ENCODE measurements at places on chromosomes 6 and 20.

DNA sequence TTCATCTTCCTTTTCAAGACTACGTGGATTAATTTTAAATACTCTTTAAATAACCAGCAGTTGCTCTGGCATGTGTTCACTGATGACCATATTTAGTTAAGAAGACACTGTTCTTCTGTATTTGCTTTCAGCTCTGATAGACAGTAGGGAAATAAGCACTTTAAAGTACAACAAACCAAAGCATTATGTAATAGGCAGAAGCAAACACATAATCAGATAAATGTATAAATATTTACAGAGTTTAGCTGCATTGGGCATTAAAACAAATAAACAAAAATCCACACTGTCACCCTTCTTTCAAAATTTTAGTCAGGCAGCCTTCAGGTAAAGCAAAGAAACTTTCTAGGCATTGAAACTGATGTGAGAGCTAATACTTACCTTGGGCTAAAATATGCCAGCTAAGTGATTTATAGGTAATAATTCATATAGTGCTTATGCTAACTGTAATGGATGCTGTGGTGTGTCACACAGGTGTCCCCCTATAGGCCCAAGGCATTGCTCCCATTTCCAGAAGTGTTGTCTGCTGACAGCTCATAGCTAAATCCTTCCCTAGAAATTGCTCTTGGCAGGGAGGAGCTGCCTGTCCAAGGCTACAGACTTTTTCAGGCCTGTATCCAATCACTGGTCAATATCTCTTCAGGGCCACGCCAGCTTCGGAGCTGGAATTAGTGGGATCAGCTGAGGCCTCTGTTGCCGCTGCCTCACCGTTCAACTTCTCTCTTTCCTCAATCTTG is 111.5 kb upstream of the CITED2 start:
- no peak for DNase-seq

- DNase-seq: no peak
Measured at GRCh38 chr6:40411881-40412280, 175.3 kb downstream of the LRFN2 start.

DNA sequence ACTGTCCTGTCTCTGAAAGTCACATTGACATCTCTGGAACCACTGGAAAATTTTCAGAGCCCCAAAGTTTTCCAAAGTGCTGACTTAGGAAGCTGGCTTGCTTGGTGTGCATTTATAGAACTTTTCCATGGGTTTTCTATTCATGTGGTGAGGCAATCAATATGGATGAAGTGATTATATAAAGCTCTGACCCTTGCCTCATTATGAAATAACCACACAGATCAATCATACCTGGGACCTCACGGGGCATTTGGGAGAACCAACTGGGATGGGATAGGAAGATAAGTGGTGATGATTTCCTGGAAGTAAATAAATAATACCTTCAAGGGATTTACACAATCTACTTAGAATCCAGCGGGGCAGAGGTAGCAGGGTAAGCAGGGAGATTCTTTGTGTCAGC is 22.9 kb upstream of the SIM1 start:
- no peak for DNase-seq

GRCh38 chr6:14367296-14367695 is 249.7 kb downstream of the CD83 start:
- no peak for DNase-seq

- DNase-seq: no peak
Measured at GRCh38 chr20:64130271-64130670, 22.9 kb upstream of the NPBWR2 start.

GRCh38 chr6:29462022-29462421 is 5.1 kb downstream of the OR2H1 start:
- no peak for DNase-seq

GRCh38 chr6:96947055-96947454 is 22.5 kb downstream of the KLHL32 start:
- peak; percentile 37 for DNase-seq

GRCh38 chr6:94217836-94218235 is 798.5 kb upstream of the EPHA7 start:
- DNase-seq: no peak

DNA sequence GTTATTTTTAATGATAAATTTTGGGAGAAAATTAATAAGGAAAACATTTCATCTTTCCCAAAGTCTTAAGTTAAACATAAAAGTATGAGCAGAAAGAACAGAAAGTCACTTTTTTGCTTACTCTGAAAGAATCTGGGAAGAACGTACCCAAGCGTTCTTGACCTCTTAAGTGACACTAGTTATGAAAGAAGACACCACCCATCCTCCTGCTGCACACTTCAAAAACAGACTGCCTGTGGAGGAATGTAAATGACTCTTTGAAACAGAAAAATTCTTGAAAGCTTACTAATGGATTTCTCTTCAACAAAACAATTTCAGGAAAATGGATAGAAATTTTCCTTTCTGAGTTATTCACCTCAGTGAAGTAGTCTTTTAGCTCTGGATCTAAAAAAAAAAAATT is 227.7 kb downstream of the MEI4 start:
- no peak for DNase-seq

- no peak for DNase-seq
Measured at GRCh38 chr6:146028252-146028795, 538 bp upstream of the GRM1 start.

- DNase-seq: no peak
Measured at GRCh38 chr6:33207552-33208090, 679 bp upstream of the RING1 start.

DNA sequence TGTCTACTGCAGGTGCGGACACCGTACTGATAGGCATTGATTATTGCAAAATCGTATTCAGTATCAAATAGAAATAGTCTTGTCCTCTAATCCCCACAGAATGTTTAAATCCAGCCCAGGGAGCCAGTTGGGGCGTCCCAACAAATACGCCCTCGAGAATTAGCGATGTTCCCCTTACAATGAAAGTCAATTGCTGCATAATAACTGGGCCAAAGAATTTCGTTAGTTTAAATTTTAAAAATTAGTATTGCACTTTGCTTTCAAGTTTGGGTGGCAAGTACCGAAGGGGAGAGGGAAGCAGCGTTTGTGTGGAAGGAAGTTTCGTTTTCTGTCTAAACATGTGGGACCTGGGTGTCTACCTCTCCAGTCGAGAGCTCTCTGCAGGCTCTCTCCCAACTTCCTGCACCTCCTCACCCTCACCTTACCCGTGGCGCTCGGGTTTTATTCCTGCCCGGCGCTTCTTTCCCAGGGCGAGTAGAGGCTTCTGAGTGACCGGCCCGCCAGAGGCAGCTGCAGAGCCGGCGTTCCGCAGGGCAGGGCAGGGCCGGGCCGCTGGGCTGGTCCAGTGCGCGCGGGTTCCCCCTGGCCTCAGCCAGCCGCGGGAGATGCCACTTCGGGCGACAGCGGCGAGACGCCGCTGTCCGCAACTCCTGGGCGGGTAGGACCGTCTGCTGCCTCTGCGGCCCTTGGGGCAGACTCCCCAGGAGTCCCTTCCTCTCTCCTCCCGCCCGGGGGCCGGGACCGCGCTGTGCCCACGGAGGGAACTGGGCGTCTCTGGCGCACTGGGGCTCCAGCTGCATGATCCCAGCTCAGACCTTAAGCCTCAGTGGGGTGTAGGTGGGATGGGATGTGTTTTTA is 862 bp upstream of the TFAP2C start:
- no peak for DNase-seq

GRCh38 chr6:94845742-94846141 is 731.6 kb upstream of the MANEA start:
- no peak for DNase-seq

DNA sequence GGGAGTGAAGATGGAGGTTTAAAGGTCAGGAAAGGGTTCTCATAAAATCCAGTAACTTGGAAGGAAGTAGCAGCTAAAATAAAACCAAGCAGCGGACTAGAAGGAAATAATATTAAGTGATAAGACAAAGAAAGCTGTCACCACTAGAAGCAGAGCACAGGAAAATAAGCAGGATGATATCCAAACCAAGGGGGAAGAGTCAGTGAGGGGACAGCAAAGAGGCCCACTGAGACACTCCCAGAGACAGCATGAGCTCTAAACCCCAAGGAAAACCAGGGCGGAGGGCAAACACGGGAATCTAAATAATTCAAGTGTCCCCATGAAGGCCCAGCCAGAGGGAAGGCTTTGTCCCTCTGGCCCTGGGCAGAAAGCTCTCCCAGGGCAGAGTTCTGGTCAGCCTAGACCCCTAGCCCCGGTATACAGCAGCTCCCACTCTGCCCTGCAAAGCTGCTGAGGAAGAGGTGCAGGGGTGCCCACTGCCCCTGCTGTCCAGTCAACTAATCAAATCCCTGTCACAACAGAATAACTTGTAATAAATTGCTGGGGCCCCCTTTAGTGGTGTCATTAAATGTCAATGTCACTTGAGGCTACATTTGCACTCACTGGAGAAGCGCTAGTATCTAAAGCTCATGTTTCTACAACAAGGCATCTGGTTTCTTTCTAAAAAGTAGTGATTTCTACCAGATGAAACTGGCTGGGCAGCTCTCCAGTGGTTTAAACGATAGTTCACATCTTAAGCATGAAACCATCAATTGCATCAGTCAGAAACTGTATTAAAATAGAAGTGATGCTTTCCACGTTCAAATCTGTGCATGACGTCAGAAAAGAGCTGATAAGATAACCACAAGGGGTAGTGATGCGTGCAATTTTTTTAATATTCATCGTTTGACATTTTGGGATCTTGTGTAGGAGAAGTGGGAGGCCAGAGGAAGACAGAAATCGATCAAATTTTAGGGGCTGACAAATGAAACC is 13.6 kb downstream of the PDE10A start:
- DNase-seq: no peak

DNA sequence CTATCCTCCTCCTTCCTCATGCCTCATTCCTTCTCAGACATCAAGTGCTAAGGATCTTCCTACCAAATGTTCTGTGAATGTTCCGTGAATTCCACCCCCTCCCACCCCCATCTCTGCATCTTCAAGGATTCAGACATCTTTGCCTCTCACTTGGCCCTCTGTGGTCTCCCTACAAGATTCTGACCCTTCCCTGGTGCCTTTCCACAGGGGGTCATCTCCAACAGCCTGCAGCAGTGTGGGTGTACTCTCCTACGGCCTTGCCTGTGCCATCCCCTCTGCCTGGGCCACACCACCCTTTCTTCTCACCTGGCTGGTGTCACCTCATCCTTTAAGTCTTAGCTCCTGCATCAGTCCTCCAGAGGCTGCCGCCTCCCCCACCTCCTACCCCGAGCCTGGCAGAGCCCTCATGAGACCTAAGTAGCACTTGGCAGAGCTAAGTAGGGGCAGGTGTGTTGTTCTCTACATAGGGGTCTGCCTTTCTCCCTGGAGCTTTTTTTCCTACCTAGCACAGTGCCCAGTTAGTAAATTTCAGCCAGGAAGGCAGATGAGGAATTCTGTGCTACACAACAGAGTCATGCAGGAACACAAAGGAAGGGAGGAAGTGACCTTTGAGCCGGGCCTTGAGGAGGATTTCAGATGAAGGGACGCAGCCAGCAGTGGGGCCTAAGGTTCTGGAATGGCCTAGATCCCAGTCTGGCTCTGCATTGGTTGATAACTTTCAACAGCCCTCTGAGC is 43.1 kb downstream of the TM9SF4 start:
- no peak for DNase-seq

DNA sequence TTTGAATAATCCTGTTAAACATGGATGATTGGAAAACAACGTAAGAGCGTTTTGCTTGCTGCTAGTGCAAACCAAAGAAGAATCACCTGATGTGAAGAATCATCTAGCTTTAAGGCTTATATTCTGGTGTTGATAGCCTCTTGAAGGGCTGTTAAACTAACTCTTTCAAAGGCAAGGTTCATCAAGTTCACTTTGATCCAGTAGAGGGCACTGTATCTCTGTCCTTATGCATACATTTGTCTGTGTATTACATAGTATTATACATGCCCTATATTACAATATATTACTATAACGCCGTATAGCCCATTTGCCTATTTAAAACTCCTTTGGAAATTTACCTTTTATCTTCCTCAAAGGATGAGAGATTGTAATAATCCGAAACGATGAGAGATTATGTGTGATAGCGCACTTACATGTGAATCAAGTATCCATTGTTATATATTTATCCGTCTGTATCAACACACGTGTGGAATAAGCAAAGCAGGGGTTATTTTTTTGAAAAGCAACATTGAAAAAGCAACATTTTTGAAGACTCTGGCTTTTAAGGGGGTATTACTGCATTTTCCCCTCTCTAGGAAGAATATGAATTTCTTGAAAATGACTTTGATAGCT is 50.8 kb upstream of the NRN1 start:
- DNase-seq: peak; percentile 13

DNA sequence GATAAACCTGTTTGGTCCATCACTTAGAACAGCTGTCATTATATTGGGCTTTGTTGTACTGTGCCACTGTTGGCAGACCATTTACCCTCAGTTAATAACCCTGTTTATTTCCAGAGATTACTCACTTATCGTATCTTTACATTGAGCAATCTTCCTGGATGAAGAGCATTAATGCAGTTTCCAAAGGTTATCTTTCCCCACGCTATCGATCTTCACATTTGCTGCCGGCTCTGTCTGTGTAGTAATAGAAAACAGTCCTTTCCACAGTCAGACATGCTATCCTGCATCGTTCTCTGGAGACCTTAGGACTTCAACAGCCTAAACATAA is 27.4 kb downstream of the GHRH start:
- DNase-seq: no peak

- no peak for DNase-seq
Measured at GRCh38 chr20:50959543-50960126, 1.0 kb downstream of the MOCS3 start.

DNA sequence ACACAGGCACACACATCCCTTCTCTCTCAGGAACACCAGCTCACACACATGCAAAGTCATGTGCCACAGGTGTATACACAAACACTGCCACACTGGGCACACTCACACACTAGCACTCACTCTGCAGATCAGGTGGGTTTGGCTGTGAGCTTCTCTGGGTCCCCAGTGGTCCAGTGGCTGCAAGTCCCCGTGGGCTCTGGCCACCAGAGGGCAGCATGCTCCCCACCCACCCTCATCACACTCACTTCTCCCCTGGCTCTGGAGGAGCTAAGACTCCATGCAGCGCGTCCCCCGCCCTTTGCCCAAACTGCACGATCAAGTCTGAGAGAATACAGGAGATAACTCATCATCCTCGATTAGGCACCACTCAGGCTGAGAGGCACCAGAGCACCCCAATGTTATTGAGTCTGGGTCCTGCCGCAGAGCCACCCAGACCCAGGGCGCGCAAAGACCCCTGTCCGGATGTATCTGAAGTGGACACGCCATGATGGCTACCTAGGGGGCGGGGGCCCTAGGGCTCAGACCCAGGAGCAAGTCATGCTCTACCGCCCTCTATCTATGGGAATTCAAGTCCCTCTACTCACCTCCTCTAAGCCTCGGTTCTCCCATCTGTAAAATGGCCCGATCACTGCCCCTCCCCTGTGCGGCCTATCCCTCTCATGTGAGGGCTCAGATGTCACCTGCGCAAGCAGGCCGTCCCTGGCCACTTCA is 90.5 kb downstream of the GRM4 start:
- no peak for DNase-seq

DNA sequence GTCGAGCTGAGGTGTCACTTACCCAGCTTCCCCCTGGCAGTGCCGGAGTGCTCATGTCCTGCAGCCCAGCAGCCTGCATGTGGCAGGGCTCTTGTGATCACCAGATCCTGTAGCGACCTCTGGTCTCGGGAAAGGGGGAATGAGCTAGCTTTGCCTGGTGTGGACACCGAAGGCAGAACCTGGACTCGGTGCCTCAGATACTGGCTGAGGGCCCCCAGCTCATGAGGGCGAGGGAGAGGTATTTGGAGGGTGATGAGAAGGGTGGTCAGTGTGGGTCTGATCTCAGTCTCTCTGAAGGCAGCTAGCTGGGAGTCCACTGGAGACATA is 26.3 kb downstream of the SUN5 start:
- no peak for DNase-seq
